ENCODE measurements at places on chromosomes 13 and 19. TPM values are rescaled to one million over a fixed set of nuclear protein-coding genes. Genes with fewer than 3 reads are reported as not detected.

CBLC gene
- 43.6 TPM for total RNA-seq

- H3K4me1 ChIP-seq, result no peaks in the 10 kb centered on the region
- no peaks in the 10 kb centered on the region for H3K27me3 ChIP-seq
- H3K36me3 ChIP-seq, result no peaks in the 10 kb centered on the region
- H3K27ac ChIP-seq, result no peak overlapping the region
- DNase-seq, result no peak
Measured at GRCh38 chr19:41649827-41650226, 23.0 kb upstream of the CEACAM4 start.

LHB gene
- total RNA-seq, result not detected

- no peak overlapping the region for H3K27ac ChIP-seq
- H3K4me1 ChIP-seq, result no peaks in the 10 kb centered on the region
- no peaks in the 10 kb centered on the region for H3K27me3 ChIP-seq
- DNase-seq, result no peak
Measured at GRCh38 chr13:102317593-102317992, 84.3 kb downstream of the FGF14 start.

- no peak overlapping the region for H3K4me3 ChIP-seq
- no peak for DNase-seq
- H3K27me3 ChIP-seq, result no peaks in the 10 kb centered on the region
Measured at GRCh38 chr19:4060621-4061177, 6.0 kb downstream of the ZBTB7A start.

DNA sequence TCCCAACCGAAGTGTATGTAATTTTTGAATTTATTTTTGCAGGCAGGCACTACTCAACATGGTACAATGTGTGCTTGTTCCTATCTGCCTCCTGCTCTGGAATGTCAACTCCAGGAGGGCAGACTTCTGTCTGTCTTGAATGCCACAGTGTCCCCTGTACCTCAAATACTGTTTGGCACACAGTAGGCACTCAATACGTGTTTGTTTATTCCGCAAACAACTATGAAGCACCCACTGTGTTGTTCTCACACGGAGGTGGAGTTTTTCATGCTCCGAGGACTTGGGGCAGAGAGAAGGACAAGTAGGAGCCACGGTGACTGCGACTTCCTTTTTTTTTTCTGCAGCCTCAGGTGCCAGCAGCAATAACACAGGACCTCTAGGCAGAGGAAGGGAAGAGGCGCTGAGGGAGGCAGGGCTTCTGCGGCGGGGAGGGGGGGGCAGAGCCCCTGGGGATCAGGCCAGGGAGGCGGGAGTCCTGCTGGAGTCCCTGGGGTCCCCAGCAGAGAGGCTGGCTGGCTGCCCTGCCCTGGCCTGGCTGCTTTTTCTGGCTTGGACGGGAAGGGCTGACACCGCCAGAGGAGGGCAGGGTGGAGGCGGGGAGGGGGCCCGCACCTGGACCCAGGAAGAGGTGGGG lies 29.3 kb upstream of the TNFAIP8L1 start:
- H3K27ac ChIP-seq, result no peak overlapping the region

- peaks cover 6% of the 10 kb centered on the region for H3K36me3 ChIP-seq
- H3K4me3 ChIP-seq, result no peak overlapping the region
- DNase-seq, result no peak
- no peak overlapping the region for H3K27ac ChIP-seq
Measured at GRCh38 chr19:38149661-38150061, 74.4 kb downstream of the DPF1 start.

ZNF260 gene
- total RNA-seq, result 12.5 TPM

DNA sequence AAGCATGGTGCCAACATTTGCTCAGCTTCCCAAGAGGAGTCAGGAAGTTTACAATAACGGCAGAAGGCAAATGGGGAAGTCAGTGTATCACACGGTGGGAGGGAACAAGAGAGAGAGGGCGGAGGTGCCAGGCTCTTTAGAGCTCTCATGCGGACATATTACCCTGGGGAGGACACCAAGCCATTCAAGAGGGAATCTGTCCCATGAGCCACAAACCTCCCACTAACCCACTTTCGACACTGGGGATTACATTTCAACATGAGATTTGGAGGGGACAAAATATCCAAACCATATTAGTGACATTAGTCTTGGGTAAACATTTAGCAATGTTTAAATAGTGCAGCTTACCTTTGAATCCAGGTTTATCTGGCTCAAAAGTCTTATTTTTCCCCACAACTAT lies 69.9 kb downstream of the SLAIN1 start:
- H3K4me1 ChIP-seq, result no peaks in the 10 kb centered on the region
- no peak overlapping the region for H3K27ac ChIP-seq
- no peak overlapping the region for H3K4me3 ChIP-seq
- H3K36me3 ChIP-seq, result no peaks in the 10 kb centered on the region
- no peak for DNase-seq

DNA sequence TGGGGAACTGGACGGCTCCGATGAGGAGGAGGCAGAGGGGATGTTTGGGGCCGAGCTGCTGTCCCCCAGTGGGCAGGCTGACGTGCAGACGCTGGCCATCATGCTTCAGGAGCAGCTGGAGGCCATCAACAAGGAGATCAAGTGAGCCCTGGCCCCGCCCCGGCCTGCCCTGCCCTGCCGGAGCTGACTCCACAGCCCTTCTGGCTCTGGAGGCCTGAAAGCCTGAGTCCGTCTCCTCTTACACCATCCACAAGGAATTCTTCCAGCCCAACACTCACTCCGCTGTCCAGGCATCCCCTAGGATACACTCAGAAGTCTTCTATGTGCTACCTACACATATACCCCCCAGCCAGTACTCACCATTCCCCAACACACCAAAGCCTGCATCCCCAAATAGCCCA lies 17.4 kb downstream of the PPFIA3 start:
- H3K27ac ChIP-seq, result no peak overlapping the region
- no peaks in the 10 kb centered on the region for H3K27me3 ChIP-seq
- no peaks in the 10 kb centered on the region for H3K4me1 ChIP-seq
- no peak for DNase-seq
- no peak overlapping the region for H3K4me3 ChIP-seq
- H3K36me3 ChIP-seq, result no peaks in the 10 kb centered on the region
